ENCODE measurements at places on chromosomes 12 and 14. TPM values are rescaled to one million over a fixed set of nuclear protein-coding genes. Genes with fewer than 3 reads are reported as not detected.
A peak's percentile ranks its signal among the peaks of the same experiment; 100 is the strongest.

DNAI7 gene
- total RNA-seq = not detected

FAM161B gene
- total RNA-seq = 4.5 TPM

DNAH10 gene
- under 0.01 TPM for total RNA-seq

SSTR1 gene
- total RNA-seq = 0.95 TPM

NEDD8 gene
- 76.0 TPM for total RNA-seq

KRT77 gene
- total RNA-seq = not detected

DNA sequence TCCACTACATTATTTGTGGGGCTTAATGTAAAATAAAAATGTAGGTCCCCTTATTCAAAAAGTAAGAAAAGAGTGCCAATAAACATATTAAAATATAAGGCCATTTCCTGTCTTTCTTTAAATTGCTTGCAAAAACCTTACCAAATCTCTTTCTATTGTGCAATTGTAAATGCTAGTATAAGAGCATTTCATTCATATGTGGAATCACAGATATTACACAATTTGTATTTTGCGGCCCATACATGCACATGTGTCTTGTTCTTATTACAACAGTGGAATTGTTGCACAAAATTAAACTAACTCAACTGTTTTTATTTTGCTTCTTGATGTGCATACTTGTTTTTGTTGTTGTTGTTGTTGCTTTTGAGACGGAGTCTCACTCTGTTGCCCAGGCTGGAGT lies 20.1 kb upstream of the CRADD start:
- no peaks in the 10 kb centered on the region for H3K27me3 ChIP-seq
- no peaks in the 10 kb centered on the region for H3K4me1 ChIP-seq
- H3K4me3 ChIP-seq = no peak overlapping the region
- H3K36me3 ChIP-seq = no peaks in the 10 kb centered on the region

- no peak overlapping the region for H3K27ac ChIP-seq
- DNase-seq = no peak
Observed at GRCh38 chr14:93031505-93032315, 84.0 kb downstream of the ITPK1 start.

DNA sequence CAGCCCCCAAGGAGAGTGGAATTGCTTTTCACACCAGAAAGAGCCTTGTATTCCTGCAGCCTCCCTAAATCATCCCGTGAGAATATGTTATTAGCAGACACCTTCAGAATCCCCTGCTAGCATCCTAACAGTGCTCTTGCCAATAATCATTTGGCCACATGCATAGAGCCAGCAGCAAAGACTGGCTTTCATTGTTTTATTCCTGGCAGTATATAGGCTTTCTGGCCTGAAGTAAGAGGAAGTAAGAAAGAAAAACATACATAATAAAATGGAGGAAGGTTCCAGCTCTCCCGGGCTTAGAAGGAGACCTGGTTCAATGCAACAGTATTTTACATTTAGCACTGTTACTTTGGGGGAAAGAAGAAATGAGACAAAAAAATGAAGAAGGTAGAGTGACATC lies 176.7 kb upstream of the ATF7IP start:
- no peak for DNase-seq
- H3K4me1 ChIP-seq = no peaks in the 10 kb centered on the region
- H3K4me3 ChIP-seq = no peak overlapping the region
- H3K36me3 ChIP-seq = no peaks in the 10 kb centered on the region
- no peak overlapping the region for H3K27ac ChIP-seq

DNA sequence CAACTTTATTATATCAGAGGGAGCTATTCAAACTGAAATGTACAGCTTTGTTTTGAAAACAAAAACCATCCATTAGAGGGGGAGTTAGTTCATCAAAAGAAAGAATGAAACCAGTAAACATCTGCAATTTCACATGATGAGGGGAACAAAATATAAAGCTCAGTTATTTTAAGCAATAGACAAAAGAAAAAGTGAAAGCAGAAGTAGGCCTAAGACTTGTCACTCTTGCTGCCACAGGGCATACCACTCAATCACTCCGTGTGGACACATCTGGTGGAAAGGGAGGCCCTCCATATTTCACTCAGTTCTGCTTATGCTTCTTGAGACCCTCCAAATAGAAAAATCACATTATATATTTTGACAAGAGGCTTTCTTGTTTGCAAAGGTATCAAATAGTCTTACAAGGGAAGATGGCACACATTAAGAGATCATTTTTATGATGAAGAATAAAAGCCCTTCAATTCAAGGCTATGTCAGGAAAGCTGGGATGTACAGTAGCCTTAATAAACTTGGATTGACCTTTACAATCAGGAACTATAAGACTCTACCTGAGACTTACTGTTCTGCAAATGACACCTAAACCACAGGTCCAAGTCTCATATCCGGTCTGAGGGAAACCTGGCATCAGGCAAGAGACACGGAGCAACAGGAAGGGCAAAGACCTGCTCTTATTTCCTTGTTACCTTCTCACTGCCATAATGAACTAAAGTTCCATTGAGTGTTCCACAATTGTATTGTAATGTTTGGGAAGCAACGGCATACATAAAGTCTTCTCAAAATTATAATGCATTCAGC lies 222.5 kb upstream of the GRIP1 start:
- H3K4me1 ChIP-seq = no peaks in the 10 kb centered on the region
- no peaks in the 10 kb centered on the region for H3K36me3 ChIP-seq
- no peak overlapping the region for H3K4me3 ChIP-seq
- DNase-seq = no peak
- H3K27ac ChIP-seq = no peak overlapping the region

- no peaks in the 10 kb centered on the region for H3K27me3 ChIP-seq
- no peaks in the 10 kb centered on the region for H3K36me3 ChIP-seq
- peak overlapping the region; percentile 53 for H3K27ac ChIP-seq
- no peak for DNase-seq
- H3K4me1 ChIP-seq = peaks cover 14% of the 10 kb centered on the region
- peak overlapping the region; percentile 28 for H3K4me3 ChIP-seq
Observed at GRCh38 chr14:81535396-81536164, 1.9 kb upstream of the SEL1L start.

DNA sequence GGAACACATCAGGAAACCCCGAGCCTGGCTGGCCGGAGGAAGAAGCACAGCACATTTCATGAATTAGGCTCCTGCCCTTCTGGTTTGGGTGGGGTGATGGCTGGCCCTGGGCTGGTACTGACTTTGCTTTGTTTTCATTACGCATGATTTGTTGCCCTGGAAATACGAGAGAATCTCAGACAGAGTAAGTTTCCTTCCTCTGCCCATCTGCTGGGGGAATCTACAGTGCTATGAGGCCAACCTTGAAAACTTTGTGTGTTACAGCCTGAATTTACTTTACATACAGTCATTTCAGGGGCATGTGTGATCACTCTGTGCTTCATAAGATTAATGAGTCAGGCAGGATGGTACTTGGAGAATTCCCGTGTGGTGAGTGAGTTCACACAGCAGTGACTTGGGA lies 20.5 kb upstream of the SLC5A8 start:
- no peaks in the 10 kb centered on the region for H3K27me3 ChIP-seq
- H3K27ac ChIP-seq = no peak overlapping the region
- H3K4me3 ChIP-seq = no peak overlapping the region

- no peak overlapping the region for H3K27ac ChIP-seq
- no peaks in the 10 kb centered on the region for H3K27me3 ChIP-seq
- no peak for DNase-seq
- H3K4me3 ChIP-seq = no peak overlapping the region
- no peaks in the 10 kb centered on the region for H3K4me1 ChIP-seq
Observed at GRCh38 chr12:52993558-52993869, 12.7 kb upstream of the EIF4B start.

- H3K36me3 ChIP-seq = no peaks in the 10 kb centered on the region
- no peaks in the 10 kb centered on the region for H3K27me3 ChIP-seq
- DNase-seq = no peak
Observed at GRCh38 chr12:100842156-100842555, 47.6 kb downstream of the ANO4 start.

DNA sequence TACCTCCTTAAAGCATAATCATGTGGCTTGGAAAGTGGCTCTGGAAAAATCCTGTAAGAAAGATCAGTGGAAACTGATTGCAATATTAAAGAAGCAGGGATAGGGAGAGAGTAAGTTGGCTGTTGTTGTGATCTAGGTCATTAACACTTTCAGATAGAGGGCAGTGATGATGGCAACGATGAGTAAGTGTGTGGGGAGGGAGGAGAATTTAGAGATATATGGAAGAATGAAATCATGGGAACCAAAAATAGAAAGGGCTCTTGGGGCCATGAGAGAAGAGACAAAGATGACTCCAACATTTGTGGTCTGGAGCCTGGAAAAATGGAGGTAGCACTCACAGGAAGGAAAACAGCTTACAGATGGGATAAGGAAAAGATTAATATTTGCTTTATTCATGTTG lies 23.3 kb downstream of the SNRPF start:
- no peak for DNase-seq
- H3K36me3 ChIP-seq = no peaks in the 10 kb centered on the region
- no peaks in the 10 kb centered on the region for H3K27me3 ChIP-seq
- no peak overlapping the region for H3K27ac ChIP-seq
- H3K4me3 ChIP-seq = no peak overlapping the region
- H3K4me1 ChIP-seq = no peaks in the 10 kb centered on the region

DNA sequence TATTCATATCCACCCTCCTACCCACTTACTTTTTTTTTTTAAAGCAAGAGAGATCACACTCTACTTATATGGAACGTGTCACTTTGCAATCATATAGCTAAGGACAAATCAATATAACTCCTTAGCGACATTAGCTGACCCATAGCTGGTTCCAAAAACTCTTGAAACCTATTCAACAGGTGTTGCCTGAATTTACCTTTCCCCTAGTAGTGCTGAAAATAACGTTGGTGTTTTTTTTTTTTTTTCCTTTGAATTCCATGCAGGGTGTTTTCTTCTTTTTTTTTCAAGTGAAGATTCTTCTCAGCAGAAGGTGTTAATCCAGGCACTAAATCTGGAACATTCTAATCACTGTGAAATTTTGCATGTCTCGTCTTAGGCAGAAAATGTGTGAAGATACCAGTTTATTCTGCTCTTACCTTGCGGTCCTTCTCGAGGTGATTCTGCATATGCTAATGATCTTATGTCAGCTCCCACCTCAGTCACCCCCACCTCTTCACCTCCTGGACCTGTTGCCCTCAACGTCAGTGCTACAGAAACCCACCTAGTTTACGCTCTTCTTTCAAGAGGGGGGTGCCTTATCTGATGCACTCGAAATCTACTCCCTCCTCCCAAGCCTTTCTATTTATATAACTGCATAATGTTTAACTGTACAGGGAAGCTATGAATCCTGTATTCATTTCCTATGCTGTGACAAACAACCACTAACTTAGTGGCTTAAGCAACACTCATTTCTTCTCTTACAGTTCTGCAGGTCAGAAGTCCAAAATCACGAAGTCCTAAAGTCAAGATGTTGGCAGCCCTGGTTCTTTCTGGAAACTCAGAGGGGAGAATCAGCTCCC lies 7.1 kb upstream of the VPS37B start:
- H3K4me3 ChIP-seq = no peak overlapping the region
- H3K27me3 ChIP-seq = no peaks in the 10 kb centered on the region
- no peaks in the 10 kb centered on the region for H3K36me3 ChIP-seq
- no peak for DNase-seq
- no peaks in the 10 kb centered on the region for H3K4me1 ChIP-seq
- no peak overlapping the region for H3K27ac ChIP-seq

- no peaks in the 10 kb centered on the region for H3K27me3 ChIP-seq
- no peaks in the 10 kb centered on the region for H3K4me1 ChIP-seq
Observed at GRCh38 chr14:79242666-79243065, 968.6 kb downstream of the DIO2 start.

- DNase-seq = no peak
- no peaks in the 10 kb centered on the region for H3K36me3 ChIP-seq
- no peak overlapping the region for H3K27ac ChIP-seq
- no peak overlapping the region for H3K4me3 ChIP-seq
- H3K27me3 ChIP-seq = no peaks in the 10 kb centered on the region
Observed at GRCh38 chr12:98618952-98619351, 25.5 kb downstream of the SLC25A3 start.

DNA sequence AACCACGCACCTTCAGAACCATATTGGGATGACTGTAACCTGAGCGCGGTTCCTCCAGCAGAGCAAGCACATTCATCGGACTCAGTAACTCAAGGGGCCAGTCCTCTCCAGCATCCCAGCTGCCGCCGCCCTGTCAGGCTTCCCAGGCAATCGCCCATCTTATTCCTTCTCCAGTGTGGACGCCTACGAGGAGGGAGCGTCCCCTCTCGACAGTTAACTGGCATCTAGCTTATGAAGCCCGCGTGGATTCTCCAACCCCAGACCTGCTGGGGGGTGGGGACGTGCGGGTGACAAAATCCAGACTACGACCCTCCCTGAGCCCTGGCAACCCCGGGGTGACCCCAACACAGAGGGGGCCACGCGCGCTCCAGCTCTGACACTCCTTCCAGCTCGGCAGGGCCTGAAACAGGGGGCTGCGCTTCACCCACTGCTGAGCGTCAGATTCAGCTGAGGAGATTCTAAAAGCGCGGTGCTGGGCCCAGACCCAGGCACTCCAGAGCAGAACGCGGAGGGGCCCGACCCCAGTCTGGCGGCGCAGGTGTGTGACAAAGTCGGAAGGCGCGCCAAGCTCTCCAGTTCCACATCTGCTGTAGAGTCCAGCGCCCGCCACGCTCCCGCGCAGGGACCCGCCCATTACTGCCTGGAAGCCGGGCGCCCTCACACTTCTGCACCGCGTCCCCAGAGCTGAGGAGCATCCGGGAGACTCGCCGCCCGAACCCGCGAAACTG lies 43.9 kb upstream of the ESR2 start:
- peak overlapping the region; percentile 65 for H3K27ac ChIP-seq
- H3K4me3 ChIP-seq = peak overlapping the region; percentile 93
- H3K36me3 ChIP-seq = no peaks in the 10 kb centered on the region
- DNase-seq = peak; percentile 25
- H3K27me3 ChIP-seq = no peaks in the 10 kb centered on the region
- peaks cover 8% of the 10 kb centered on the region for H3K4me1 ChIP-seq

DNA sequence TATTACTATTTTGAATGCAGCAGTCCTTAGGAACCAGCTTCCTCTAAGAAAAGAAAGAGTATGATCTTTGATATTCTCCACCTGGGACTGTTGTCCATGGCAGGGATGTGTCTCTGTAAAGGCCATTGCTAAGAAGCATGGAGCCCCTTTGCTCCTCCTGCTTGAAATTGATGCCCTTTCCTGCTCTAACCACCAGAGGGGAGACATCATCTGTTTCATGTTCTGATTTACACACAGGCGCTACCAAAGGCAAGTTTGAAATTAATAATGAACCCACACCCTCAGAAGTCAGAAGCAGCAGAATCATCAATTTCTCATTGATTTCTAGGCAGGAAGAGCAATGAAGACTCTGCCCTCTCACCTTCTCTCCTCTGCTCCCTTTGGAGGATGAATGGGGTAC lies 253.8 kb downstream of the RMST start:
- no peaks in the 10 kb centered on the region for H3K36me3 ChIP-seq
- no peaks in the 10 kb centered on the region for H3K4me1 ChIP-seq
- H3K27me3 ChIP-seq = no peaks in the 10 kb centered on the region
- no peak overlapping the region for H3K27ac ChIP-seq
- no peak for DNase-seq
